ENCODE measurements at places on chromosomes 3 and 15.

GRCh38 chr15:69402816-69403215 lies 11.3 kb upstream of the KIF23 start:
- no peak for DNase-seq

DNA sequence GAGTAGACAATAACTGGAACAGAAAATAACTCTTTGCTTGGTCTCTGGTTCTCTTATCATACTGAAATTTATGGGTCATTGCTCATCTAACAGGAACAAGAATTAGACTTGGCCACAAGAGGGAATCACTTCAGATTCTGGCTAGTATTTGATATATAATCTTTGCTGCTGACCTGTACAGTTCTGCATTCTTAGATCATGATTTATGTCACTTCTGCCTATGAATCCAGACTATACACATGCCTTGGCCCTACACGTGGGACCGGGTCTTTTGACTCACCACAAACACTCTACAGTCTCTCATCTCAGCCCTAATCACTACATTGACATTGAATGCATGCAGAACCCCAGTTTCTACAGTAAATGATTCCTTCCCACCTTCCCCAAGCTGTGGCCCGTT lies 162.5 kb upstream of the SOX2 start:
- DNase-seq = no peak

- DNase-seq = peak; percentile 21
Measured at GRCh38 chr15:78149805-78150751, 916 bp downstream of the IDH3A start.

DNA sequence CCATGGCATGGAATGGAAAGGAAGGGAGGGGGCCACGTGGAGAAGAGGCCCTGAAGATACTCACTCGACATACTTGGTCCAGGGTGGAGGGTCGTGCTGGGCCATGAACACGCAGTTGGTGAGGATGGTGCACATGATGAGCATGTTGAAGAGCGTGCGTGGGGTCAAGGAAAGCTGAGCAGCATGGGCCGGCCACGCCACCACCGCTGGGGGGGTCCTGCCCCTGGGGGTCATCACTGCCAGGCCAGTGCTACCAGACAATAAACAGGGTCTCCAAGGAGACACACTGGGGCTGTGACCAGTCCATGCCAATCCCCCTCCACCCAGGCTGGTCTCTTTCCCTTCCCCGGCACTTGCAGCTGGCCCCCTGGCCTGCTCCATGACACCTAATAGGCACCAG lies 27.2 kb downstream of the SCN5A start:
- DNase-seq = no peak

GRCh38 chr3:19348941-19349564 lies 200.7 kb downstream of the KCNH8 start:
- peak; percentile 9 for DNase-seq

GRCh38 chr15:45378149-45378912 lies at the start of gene GATM:
Gene GATM (minus strand): TSS chr15:45378544. CDS start chr15:45378453, 91 bp downstream.
- DNase-seq = peak; percentile 82

- DNase-seq = no peak
Measured at GRCh38 chr3:137692803-137693431, 71.2 kb upstream of the SOX14 start.

- DNase-seq = no peak
Measured at GRCh38 chr15:41952013-41952563, 20.3 kb downstream of the EHD4 start.

- no peak for DNase-seq
Measured at GRCh38 chr15:31214158-31214863, 112.3 kb upstream of the KLF13 start.

GRCh38 chr15:68817304-68818065 lies 3.2 kb downstream of the ANP32A start:
- peak; percentile 60 for DNase-seq

GRCh38 chr3:127953091-127954035 lies 38.3 kb downstream of the KBTBD12 start:
- peak; percentile 11 for DNase-seq

DNA sequence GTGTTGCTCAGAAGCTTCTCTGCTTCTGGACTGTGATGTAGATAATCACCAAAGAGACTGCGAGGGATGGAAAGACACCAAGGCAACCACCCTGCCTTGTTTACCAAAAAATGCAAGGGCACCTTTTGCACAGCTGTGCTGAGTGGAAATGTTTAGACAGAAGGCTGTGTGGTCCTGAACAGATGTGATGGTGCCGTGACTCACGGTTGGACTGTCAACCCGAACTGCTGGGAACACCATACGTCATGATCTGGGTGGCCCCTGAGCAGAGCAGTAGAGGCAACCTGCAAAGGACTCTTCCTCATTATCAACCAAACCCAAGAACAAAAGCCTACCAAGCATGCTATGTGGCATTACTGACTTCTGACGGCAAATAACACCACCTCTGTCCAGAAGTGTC lies 61.3 kb upstream of the LPP start:
- DNase-seq = no peak

- DNase-seq = no peak
Measured at GRCh38 chr15:90701880-90702630, 15.1 kb upstream of the BLM start.

DNA sequence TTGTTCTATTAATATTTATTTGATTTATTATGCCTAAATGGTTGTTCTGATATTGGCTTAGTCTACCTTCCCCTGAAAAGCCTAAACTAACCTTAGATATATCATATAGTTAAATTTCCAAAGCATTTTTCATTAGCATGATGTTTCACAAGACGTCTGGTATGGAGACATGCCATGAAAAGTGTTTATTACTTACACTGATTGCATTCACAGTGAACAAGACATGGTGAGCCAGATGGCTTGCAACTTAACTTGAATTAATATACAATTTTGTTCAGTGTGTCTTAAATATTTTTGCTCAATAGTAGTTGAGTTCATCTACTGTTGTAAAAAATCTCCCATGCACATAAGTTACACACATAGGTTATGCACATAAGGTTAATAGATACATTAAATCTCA lies 758.4 kb downstream of the NSUN3 start:
- DNase-seq = no peak

DNA sequence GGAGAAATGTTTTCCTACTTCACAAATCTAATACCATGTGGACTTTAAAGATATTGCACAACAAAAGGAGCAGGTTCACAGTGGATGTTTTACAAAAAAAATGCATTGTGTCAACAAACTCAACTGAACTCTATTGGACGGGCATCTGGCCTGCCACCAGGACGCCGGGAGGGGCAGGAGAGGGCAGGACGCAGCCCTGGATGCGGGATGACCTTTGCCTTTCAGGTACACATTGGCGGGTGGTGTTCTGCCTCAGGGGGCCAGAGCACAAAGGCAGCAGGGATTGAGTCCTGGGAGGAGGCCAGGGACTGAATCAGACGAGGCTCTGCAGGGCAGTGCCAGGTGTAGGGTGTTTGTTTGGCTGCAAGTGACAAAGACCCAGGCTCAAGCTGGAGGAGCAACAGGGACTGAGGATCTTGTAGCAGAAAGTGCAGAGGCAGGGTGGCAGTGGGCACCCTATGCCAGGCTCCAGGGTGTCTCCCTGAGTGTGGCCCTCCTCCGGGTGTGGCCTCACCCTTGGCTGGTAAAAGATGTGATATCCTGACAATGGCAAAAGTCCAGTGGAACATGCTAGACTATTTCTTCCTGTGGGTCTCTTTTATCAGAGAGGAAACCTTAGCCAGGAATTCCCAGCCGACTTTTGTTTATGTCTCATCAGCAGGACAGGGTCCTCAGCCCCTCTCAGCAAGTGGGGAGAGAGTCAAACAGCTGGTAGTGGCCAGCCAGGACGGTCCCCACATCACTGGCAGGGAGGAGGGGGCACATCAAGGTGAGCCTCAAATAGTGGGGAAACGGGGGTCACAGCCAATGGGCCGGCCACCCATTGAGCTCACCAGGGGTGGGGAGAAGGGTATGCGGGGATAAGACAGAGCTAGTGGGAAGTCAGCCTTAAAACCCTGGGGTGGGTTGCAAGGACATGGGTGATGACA lies 29.7 kb upstream of the KLF13 start:
- DNase-seq = no peak

DNA sequence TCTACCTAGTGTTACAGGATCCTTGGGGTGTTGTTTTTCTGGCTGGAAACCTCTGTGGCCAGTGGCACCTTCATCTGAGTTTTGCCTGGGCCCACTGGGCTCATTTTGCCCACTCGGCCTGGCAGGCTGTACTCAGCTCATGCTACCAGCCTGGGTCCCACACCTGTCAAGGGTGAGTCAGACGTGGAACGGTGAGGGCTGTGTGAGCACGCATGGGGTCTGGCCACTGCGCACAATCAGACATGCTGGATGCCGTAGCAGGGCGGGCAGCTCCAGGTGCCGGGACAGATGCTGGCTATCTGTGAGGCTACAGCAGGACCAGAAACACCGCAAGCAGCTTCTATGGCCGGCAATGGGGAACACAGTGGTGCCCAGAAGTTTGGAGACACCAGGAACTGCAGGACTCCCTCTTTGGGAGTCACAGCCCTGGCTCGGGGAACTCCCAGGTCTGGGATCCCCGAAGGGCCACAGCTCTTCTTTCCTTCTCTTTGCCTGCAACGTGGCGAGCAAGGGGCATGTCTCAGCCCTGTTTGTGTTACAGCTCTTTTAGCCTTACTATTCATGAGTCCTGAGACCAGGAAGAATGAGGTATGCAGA lies 35.9 kb upstream of the DNAJC13 start:
- no peak for DNase-seq

- no peak for DNase-seq
Measured at GRCh38 chr15:65335278-65336055, 31.0 kb downstream of the RNU5B-1 start.

DNA sequence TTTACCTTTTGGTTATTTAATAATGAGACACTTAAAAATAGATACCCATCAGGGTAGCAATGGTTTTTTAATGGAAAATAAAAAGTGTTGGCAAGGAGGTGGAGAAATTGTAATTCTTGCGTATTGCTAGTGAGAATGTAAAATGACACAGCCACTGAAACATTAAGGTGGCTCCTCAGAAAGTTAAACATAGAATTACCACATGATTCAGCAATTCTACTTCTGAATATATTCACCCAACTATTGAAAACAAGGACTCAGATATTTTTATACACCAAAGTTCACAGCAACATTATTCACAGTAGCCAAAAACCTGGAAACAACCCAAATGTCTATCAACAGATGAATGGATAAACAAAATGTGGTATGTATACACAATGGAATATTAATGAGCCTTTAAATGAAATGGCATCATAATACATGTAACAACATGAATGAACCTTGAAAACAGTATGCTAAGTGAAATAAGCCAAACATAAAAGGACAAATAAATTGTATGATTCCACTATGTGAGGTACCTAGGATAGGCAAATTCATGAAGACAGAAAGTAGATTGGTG lies 163.5 kb downstream of the IMPG2 start:
- DNase-seq = no peak

DNA sequence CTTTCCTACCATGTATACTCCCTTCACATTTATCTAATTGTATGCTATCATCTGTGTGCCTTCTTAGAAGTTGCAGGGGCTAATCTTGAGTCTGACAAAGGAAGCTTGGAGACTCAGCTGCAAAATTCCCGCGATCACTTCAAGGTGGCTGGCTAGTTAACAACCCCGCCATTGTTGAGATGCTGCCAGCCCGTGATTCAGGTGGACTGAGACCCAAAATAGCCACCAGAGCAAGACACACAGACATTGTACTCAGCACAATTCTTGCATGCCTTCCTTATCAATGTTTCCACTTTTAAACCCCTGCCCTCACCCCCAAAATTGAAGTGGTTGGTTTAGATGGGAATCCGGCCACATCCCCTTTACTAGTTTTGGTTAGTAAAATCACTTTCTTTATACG lies 225.8 kb upstream of the ZNF717 start:
- no peak for DNase-seq

DNA sequence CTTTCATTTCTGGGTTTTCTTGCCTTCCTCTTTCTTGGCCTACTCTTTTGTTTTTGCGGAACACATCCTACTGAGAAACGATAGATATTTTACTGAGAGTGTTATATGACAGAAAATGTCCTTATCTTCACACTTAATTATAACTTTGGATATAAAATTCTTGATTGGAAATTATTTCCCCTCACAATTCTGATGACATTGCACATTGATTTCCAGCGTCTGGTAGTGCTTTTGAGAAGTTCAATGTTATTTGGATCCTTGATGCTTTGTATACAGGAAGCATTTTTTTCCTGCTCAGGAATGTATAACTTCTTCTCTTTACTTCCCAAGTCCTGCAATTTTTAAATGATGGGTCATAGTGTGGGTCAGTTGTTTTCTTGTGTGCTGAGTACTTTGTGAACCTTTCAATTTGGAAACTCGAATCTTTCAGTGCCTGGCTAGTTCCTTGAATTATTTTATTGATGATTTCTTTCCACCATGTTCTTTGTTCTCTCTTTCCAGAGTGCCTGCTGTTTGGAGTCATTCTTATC lies 183.9 kb downstream of the PDCD6IP start:
- no peak for DNase-seq

DNA sequence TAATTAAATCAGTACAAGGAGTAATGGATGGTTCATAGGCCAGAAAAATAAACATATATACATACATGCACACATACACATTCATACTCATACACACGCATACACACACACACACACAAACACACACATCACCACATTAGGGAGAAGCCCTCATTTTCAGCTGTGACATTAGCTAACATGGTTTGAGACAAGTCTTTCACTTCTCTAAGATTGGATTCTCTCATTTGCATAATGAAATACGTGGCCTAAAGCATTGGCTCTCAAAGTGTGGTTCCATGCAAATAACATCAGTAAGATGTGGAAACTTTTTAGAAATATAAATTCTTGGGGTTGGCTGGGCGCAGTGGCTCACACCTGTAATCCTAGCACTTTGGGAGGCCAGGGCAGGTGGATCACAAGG lies 452.6 kb downstream of the TAFA4 start:
- no peak for DNase-seq

- DNase-seq = no peak
Measured at GRCh38 chr3:134665243-134665642, 14.4 kb upstream of the KY start.

DNA sequence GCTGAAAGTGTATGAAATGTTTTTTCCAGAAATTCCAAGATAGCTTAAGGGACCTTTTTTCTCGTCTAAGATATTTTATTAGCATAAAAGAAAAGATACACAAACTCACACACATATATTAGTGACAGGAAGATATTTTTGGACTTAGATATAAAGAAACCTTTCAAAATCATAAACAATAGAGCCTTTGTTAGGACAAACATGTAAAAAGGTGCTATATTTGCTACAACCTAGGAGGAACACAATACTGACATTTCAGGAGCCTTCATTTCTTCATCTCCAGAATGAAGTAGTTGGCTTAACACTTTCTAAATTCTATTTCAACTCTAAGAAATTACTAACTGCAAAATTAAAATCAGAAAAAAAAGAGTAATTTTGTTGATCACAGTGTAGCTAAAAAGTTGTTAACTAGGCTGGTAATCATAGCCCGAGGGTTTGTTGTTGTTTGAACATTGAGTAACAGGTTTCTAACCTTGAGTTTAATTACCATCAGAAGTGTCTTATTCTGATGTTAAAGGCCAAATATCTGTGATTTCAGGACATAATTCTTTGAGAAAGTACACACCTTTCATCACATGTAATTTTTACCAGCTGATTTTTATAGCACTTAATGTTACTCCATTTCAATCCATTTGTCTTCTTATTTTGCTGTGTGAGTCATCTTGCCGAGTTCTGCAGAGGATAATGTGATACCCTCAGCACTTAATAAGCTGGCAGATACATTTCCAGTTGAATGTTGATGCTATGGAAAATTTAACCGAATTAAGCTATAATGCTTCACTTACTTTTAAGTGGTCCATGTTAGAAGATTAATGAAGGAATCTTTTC lies 97.3 kb downstream of the MBNL1 start:
- peak; percentile 53 for DNase-seq

All from astrocyte of the spinal cord (primary cell).